ENCODE measurements at places on chromosomes 13 and 19.

DNA sequence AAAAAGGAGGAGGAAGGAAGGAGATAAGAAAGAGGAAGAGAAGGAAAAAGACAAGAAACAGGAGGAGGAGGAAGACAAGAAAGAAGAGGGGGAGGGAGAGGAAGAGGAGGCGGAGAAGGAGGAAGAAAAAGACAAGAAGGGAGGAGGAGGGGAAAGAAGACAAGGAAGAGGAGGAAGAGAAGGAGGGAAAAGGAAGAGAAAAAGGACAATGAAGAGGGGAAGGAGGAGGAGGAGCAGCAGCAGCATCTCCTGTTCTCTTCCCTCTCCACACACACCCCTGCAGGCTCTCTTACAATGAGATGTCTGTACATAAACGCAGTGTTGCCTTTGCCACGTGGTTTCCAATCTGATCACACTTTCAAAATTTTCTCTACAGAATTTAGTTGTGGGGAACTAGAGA, 66.6 kb downstream of the RUBCNL start:
- DNase-seq = no peak

- no peak for DNase-seq
Measured at GRCh38 chr19:10228393-10228792, 2.7 kb downstream of the S1PR2 start.

- no peak for DNase-seq
Measured at GRCh38 chr13:32852526-32852925, 163.7 kb upstream of the KL start.

DNA sequence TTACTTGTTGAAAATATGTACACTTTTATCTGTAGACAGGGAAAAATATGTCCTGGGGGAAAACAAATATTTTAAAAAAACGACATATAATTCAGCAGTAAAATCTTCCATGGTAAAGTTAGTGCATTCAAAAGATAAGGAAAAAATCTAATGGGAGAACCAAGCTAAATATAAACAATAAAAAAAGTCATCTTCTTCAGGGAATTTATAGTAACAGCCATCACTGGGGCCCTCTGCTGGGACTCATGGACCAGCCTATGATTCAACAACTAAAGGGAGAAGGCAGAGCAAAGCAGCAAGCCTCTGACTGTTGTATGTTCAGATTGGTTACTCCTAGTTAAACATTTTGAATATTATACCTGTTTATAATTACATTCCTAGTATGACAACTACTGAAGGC, 93.0 kb downstream of the ITGBL1 start:
- no peak for DNase-seq

GRCh38 chr19:13018035-13018914, 23.0 kb downstream of the NFIX start:
- no peak for DNase-seq

DNA sequence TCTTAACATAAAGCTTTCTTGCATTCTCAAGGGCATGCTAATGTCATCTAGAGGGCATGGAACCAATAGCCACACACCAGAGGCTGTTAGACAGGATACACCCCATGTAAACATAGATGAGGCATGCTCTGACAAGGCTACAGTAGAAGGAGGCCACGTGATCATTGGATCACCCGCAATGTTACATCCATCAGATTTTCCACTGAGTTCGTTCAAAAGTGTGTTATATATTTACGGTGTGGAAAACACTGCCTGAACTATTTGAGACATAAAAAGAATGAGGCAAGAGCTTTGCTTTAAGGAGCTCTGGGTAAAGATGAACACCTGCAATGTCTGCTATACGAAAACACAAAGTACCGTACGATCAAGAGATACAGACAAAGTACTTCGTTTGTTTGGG, 817.5 kb upstream of the SLC10A2 start:
- no peak for DNase-seq

DNA sequence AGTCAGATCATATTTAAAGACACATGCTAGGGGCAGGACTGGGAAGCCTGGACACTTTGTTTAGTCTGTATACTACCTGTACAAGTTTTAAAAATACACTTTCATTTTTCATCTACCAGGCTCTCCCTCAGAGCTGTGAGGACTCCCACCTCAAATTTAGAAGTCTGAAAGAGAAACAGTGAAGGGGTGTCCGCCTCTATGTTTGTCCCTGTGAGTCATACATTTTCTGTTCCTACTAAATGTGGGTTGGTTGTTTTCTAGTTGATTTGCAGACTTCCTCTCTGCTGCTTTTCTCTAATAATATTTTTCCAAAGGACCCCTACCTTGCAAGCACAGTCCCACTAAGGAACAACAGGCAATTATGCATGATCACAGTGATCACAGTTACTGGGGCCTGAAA, 110.5 kb downstream of the ENOX1 start:
- no peak for DNase-seq

DNA sequence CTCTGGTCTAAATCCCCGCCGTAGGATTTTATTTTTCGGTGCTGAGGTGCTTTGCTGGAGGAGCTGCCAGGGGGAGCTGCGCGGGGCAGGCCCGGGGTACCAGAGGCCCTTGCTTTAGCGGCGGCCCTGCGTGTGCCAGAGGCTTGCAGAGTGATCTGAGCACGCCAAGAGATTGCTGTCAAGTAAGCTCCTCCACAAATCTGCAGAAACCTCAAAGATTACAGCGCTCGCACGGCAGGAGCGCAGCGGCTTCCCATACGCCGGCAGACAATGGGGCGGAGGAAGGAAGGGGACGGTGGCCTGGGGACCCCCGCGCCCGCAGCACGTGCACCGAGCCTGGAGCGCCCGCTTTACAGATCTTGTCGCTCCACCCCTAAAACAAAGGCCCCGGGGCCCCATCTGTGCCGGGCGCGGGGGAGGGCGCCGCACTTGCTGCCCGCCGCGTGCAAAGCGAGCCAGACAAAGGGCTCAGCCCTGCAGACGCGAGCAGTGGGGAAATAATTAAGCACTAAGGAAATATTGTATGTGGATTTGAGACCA, 9.1 kb upstream of the C19orf12 start:
- DNase-seq = no peak

- DNase-seq = no peak
Measured at GRCh38 chr13:31733647-31734046, 5.7 kb upstream of the RXFP2 start.

DNA sequence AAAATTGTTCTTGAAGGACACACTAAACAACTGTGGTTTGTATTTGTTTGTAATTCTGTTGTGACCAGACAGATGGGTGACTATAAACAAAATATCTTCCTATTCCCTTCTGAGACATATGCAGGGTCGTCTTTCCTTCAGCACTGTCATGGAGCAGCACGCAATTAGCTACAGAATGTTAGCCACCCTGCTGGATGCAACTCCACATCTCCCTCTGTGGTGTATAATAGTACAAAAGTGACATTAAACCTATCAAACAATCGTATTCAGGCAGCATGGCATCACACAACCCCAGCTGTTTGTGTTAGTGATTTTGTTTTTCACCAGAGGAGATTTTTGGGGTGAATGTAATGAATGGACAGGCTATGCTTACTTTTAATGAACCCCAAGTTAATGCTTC, 146.2 kb downstream of the GPC6 start:
- no peak for DNase-seq

DNA sequence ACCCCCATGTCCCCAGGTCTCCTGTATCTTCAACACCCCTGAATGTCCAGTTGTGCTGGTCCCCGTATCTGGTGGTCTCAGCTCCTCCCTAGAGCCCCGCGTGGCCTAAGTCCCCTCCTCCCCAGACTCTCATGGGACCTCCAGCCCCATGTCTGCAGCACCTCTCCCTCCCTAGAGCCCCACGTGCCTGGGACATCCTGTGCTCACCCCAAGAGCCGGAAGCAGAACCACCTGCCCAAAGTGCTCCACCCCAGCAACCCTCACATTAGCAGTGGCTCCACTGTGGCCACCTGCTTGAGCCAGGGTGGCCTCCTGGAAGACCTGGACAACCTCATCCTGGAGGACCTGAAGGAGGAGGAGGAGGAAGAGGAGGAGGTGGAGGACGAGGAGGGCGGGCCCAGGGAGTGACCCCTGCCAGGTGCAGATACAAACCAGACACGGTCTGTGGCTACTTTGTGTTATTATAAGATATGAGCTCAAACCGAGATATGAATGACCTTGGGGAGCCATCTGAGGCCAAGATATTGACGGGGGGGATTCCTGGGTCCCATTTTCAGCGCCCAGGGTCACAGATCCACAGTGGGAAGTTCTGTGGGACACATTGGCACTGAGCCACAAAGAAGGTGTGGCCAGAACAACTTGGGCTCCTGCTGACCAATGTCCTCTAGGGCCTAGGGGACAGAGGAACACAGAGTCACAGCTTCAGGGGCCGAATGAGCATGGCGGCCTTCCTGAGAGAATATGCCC, 6.0 kb downstream of the SHFL start:
- no peak for DNase-seq

DNA sequence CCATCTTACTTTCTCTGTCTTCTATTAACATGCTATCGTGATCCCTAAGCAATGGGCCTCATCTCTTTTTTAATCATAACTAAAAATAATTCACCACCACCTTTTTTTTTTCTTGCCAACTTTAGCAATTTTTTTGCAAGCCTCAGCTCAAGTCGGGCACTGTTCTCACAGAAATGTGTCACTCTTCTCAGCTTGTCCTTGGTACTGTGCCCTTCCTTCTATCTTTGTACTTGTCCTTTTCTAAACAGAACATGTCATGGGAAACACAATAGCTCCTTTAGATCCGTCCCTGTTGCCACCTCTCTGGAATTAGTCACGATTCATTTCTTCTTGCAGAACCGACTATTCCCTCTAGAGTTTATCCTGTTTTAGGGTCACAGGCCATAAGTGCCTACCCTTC, 10.3 kb downstream of the SERP2 start:
- no peak for DNase-seq

- DNase-seq = no peak
Measured at GRCh38 chr13:86324191-86324590, 525.0 kb upstream of the SLITRK6 start.

DNA sequence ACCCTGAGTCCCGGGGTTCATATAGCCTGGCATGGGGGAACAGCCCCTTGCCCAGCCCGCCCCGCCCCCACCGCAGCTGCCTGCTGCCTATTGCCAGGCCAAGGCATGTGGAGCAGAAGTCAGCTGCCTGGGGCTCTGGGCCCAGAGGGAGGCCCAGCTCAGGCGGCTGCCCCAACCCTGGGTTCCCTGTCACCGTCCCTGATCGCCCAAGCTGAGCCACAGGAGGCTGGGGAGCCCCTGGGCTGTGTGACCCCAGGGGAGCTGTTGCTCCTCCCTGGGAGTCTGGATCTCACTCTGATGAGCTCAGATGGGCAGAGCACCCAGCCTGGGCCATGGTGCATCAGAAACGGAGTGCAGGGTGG, 1.4 kb downstream of the PLIN4 start:
- no peak for DNase-seq

- DNase-seq = no peak
Measured at GRCh38 chr13:64553411-64554129, 2676.6 kb downstream of the PCDH9 start.

DNA sequence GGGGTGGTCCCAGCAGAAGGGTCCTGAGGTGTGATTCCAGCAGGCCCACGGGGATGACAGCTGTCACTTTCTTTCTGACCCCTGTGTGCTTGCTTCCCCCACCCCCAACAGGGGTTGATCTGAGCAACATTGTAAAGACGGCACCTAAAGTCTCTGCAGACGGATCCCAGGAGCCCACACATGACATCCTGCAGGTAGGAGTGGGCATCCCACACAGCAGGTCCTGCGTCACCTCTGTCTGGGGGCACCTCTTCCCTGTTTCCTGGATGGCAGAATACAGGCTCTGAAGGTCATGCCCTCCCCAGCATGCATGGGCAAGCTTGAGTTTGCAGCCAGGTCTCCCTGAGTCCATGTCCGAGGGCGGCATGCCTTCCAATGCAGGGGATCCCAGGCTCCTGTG, 10.5 kb downstream of the ARMC6 start:
- no peak for DNase-seq

GRCh38 chr13:60230593-60230992, 66.9 kb upstream of the DIAPH3 start:
- DNase-seq = no peak

DNA sequence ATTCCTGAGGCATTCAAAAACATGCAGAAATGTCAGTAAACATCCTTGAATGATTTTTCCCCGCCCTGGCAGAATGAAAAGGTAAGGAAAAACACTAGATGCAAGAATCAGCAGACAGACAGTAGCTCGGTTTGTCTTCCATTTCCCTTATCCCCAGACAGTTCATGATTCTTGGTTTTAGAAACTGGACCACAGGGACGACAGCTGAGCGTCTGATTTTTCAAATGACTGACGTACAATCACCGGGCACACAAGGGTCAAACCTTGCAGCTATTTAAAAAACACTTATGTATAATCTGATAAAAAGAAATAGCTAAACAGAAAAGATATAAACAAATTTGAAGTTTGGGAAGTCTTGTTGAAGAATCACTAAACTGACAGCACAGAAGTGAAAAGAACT, 47.1 kb downstream of the DCLK1 start:
- no peak for DNase-seq

GRCh38 chr19:1568320-1569019, at the start of gene MEX3D:
Gene MEX3D, minus strand, starts transcription at chr19:1568325. Its CDS starts 267 bp downstream, at chr19:1568058.
- DNase-seq = peak; percentile 82

GRCh38 chr13:80755910-80756309, 415.0 kb upstream of the SPRY2 start:
- DNase-seq = no peak

GRCh38 chr19:33812388-33813330, 16.0 kb downstream of the KCTD15 start:
- no peak for DNase-seq

- DNase-seq = no peak
Measured at GRCh38 chr13:50214514-50214913, 199.3 kb downstream of the KCNRG start.

GRCh38 chr19:56253737-56254136, 18.8 kb upstream of the EDDM13 start:
- no peak for DNase-seq

GRCh38 chr19:1746401-1747284, 6.7 kb upstream of the ONECUT3 start:
- no peak for DNase-seq

GRCh38 chr13:49936968-49937273, 781 bp upstream of the SPRYD7 start:
- DNase-seq = no peak

DNA sequence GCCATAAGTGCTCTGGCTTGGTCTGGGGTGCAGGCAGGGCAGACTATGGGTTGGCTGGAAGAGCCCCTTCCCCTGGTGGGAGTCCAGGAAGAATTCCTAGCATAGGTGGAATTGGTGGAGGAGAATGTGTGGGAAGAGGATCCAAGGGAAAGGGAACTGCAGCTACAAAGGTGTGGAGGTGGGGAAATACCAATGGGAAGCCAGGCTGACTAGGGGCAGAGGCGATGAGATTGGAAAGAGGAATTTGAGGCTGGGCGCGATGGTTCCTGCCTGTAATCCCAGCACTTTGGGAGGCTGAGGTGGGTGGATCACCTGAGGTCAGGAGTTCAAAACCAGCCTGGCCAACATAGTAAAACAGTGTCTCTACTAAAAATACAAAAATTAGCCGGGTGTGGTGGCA, 4.8 kb upstream of the SDHAF1 start:
- DNase-seq = no peak

GRCh38 chr13:111539252-111539651, 218.8 kb downstream of the TEX29 start:
- no peak for DNase-seq
